ENCODE measurements at places on chromosomes 7 and 10. TPM values are rescaled to one million over a fixed set of nuclear protein-coding genes. Genes with fewer than 3 reads are reported as not detected.

- DNase-seq: no peak
Observed at GRCh38 chr10:119333146-119333792, 125.9 kb downstream of the GRK5 start.

The TMEM213 gene
- polyA plus RNA-seq: not detected

DNA sequence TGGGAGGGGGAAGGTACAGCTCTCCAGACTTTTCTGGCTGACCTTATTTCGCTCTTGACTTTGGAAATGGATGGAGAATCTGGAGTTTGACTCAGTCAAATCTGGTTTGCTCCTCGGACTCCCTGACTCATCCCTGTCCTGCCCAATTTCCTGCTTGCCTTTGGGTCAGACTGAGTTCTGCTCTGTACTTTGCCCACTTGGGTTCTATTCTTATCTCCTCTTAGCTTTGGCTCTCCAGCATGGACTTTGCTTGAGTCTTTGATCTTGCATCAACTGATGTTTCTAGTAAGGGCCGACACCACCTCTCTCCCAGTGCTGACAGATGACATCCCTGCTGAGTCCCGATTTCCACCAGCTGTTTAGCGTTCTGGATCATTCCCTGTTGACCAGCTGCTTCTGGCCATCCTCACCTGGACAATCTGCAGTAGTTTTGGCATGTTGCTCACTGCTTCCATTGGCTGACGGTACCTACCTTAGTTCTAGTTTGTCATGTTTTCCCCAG is 335.3 kb downstream of the SUGCT start:
- DNase-seq: no peak

GRCh38 chr7:132250480-132251326 is 325.6 kb downstream of the PLXNA4 start:
- DNase-seq: peak; percentile 48

GRCh38 chr10:91034494-91035159 is 113.7 kb upstream of the ANKRD1 start:
- DNase-seq: peak; percentile 71
